ENCODE measurements at places on chromosomes 4 and X.
A peak's percentile ranks its signal among the peaks of the same experiment; 100 is the strongest.

DNA sequence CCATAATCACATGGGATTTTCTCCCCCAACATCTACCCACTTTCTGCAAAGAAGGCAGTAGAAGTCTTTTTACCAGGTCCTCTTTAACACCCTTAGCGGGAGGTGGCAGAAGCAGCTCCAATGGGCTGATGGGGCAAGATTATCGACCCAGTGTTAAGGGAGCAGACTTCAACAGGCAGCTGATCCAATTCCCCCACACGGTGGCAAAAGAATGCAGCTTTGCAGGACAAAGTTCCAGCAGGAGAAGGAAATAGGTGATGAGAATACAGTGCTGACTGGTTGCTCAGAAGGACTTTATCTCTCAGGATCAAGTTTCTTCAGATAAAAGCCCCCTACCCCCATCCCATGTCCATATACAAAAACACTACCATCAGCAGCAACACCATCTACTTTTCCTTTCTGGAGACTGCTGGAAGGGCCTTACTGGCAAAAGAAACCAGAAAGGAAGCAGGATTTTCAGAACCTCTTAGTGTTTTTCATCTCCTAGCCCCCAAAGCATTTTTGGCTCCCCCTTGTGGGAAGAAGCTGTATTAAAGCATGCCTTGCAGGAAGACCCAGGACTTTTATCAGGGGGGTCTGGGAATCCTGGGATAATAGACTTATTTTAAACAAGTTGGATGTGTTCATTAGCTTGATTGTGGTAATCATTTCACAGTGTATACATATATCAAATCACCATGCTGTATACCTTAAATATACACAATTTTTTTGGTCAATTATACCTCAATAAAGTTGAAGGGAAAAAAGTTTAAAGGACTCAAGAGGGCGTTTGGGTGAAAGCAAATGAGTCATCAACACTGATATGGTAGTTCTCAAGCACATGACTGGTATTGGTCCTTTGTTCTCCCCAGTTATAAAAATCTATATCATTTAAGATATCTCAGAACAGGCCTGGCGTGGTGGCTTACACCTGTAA lies 146.4 kb downstream of the GPC3 start:
- no peak for DNase-seq

GRCh38 chr4:77629885-77630284 lies 24.3 kb downstream of the CXCL13 start:
- DNase-seq: no peak

GRCh38 chr4:15563871-15564270 lies 91.3 kb downstream of the FBXL5 start:
- no peak for DNase-seq

DNA sequence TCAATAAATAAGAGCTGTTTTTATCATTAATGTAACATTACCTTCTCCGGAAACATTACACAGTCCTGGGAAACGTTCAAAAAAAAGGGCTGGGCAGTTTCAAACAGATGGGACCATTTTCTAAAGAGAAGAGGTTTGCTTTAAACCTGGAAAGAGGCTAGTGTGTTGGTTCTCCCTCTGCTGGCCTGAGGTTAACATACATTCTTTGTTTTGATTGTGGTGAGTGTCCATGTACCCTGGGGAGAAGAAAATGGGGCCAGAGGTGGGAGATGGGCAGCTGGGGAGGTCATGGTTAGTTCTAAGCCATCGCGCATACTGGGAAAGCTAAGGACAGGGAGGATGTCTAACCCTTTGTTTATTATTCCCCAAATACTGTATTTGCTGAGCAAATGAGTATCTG lies 194.7 kb downstream of the CPEB2 start:
- no peak for DNase-seq

- DNase-seq: no peak
Observed at GRCh38 chr4:48027653-48028052, 11.1 kb downstream of the NIPAL1 start.

DNA sequence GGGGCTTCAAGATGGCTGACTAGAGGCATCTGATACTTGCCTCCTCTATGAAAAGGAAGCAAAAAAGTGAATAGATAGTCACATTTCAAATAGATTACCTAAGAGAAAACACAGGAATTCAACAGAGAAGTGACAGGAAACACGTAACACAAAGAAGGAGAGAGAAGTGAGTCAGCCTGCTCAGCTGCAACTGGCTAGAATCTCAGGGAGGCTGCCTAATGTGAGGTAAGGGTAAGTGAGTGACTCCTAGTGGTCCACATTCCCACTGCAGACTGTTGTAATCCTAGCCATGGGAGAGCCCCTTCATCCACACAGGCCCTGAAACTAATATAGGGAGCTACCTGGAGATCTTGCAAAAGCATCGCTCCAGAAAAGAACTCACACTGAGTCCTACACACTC lies 179.2 kb downstream of the SLC7A11 start:
- no peak for DNase-seq

DNA sequence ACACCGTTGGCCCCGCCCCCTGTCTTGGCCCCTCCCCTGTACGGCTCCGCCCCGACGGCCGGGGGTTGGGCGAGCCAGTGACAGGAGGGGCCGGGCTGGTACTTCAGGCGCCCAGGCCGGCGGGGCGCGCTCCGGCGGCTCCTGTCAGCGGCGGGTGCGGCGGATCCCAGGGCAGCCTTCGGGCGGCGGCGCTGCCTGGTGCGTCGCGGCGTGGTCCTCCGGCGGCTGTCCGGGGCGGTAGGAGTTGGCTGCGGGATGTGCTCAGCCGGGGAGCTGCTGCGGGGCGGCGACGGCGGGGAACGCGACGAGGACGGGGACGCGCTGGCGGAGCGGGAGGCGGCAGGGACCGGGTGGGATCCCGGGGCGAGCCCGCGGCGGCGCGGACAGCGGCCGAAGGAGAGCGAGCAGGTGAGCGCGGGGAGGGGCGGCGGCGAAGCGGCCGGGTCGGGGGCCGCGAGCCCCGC lies at the start of gene FAM241A:
Gene FAM241A (plus strand): TSS at position 129 of the 464 bp plus-strand sequence. CDS start 127 bp downstream, at position 256.
- peak; percentile 91 for DNase-seq

GRCh38 chr4:48043504-48043903 lies 26.9 kb downstream of the NIPAL1 start:
- no peak for DNase-seq

GRCh38 chr4:73257651-73258435 lies 755 bp downstream of the ANKRD17 start:
- no peak for DNase-seq

DNA sequence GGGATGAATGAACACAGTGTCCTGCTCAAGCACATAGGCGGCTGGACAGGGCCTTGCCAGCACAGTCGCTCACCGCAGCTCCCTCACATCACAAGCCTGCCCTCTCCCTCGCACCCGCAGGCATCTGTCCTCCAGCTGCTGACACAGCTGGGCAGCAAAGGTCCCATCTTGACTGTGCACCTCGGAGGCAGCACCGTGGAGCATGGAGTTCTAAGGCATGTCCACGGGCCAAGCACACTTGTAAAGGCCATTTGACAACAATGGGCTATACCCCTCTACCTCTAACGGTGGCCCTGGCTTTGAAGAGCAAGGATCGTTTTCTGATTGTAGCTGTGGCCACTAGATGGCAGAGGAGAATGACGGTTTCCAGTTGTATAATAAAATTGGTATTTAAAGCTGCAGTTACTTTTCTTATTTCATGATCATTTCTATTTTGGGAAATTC lies 53.8 kb downstream of the APLN start:
- DNase-seq: no peak

DNA sequence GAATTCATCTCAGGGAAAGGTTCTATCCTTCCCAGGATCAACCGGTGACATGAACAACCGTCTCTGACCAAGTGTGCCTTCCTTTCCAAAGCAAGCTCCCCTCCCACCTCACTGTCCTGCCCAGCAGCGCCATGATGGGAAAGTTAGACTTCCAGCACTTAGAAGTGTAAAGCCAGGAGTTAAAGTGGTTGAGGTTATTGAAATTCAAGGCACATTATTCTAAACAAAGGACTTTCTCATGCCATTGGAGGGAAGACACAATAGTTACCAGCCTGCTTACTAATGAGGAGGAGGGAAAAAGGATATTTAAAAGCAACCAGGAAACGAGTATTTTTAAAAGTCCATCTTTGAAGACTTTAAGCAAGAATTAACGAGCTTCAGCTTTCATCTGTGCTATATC lies 96.8 kb downstream of the NSUN7 start:
- DNase-seq: no peak

DNA sequence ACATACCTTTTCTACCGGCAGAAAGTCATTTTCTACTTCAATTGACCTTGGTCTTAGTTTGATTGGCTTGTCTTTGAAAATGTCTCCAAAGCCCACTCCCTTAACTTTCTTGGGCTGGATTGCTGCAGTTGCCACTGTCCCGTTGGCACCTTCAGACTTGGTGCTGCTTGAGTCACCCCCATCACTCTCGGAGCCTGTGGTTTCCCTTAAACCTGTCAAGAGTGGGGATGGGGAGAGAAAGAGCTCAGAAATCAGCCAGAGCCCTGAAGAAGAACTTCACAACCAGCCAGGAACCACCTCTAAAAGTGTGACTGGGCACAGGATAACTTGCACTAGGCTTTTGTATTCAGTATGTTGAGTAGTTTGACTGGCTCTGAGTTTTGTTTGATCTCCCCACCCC lies 168.5 kb upstream of the MAP3K15 start:
- DNase-seq: no peak

GRCh38 chr4:42607011-42607726 lies 49.7 kb downstream of the ATP8A1 start:
- no peak for DNase-seq

Data from stimulated activated CD4-positive, alpha-beta T cell treated with anti-CD3 and anti-CD28 coated beads, TNF-alpha, amount 100 ng/mL, for 4 hours (primary cell).